Thoracic aorta (tissue), 2 donors: ENCODE measurements at places on chromosomes 2 and 18.

- DNase-seq, result peak; percentile 38
Observed at GRCh38 chr2:23669413-23670244, 257.3 kb downstream of the ATAD2B start.

DNA sequence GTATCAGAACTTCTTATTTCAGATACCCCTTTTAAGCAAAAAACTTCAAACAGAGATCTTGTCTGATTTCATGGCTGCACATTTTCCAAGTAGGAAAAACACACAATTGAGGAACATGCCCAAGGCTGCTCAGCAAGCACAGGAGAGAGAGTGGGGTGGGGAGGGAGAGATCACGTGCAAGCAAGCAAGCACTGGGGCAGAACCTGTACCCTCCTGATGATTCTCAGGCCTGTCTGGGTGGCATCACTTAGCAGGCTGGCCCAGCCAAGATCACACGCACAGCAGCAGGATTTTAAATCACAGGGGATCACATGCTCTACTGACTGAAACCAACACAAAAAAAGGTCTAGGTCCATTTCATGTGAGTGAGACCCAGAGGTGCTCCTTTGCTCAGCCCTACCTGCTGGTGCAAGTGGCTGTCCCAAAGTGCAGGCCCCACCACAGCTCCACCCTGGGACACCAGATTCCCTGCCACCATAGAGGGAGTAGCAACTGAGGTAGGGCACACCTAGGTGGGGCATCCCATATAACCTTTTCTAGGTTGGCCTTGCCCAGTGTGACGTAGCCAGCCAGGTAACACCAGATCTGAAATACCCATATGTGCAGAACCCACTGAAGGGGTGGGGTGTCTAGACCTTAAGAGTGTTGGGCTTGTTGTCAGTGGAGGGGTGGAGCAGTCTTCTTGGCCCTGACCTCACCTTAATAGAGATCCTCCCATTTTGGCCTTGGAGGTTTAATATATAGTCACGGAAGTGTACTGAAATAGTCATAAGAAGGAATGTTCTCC, 1.8 kb upstream of the LYPD6B start:
- no peak for DNase-seq

GRCh38 chr18:11454040-11454439, 155.4 kb upstream of the SLC35G4 start:
- DNase-seq, result no peak

- no peak for DNase-seq
Observed at GRCh38 chr2:230578106-230578505, 134.5 kb upstream of the CAB39 start.

DNA sequence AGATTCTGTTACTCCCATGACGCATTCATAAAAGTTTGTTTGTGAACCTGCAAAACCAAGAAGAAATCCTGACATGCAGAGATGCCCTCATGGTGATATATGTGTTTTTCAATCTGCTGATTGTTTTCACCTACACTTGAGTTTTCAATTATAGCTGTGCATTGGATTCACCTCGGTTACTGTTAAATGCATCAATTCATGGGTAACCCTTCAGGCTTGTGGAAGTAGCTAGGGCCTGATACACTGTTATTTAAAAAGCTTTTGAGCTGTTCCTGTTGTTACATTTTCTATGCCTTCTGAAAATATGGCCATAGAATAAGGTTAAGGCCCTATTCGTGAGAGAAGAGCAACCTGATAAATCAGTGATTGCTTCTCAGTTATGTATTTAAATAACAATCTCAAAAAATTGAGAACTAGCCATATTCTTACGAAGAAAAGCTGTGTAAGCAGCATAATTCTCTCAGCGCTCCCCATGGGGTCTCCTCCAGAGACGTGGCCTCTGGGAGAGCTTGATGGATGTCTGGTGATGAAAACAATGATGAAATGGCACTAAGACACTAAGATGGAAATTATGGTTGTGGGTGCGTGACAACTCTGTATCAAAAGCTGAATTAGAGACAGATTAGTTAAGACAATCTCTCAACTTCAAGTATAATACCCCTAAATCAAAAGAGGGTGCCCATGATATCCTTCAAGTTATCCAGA, 60.5 kb downstream of the RIT2 start:
- DNase-seq, result no peak

GRCh38 chr2:58571181-58571852, 330.2 kb upstream of the FANCL start:
- no peak for DNase-seq

DNA sequence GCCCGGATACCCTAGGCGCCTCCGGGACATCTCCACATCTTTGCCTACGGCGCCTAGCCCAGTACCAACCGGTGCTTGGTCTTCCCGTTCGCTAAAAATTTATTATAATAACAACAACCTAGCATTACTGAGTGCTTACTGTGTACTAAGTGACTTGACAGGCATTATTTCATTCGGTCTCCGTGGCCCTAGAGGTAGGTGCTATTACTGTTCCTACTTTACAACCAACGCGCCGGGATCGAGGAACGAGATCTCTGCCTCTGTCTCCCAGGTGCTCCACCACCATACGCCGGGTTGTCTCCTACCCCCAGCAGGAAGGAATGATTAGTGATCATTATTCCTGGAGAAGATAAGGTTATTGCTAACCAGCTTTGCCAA, 657 bp upstream of the BIN1 start:
- DNase-seq, result no peak

- no peak for DNase-seq
Observed at GRCh38 chr2:209911486-209911885, 91.0 kb upstream of the RPE start.

GRCh38 chr2:153072077-153072476, 353.7 kb downstream of the ARL6IP6 start:
- no peak for DNase-seq

GRCh38 chr2:47907039-47907781, 912 bp upstream of the FBXO11 start:
- DNase-seq, result no peak

DNA sequence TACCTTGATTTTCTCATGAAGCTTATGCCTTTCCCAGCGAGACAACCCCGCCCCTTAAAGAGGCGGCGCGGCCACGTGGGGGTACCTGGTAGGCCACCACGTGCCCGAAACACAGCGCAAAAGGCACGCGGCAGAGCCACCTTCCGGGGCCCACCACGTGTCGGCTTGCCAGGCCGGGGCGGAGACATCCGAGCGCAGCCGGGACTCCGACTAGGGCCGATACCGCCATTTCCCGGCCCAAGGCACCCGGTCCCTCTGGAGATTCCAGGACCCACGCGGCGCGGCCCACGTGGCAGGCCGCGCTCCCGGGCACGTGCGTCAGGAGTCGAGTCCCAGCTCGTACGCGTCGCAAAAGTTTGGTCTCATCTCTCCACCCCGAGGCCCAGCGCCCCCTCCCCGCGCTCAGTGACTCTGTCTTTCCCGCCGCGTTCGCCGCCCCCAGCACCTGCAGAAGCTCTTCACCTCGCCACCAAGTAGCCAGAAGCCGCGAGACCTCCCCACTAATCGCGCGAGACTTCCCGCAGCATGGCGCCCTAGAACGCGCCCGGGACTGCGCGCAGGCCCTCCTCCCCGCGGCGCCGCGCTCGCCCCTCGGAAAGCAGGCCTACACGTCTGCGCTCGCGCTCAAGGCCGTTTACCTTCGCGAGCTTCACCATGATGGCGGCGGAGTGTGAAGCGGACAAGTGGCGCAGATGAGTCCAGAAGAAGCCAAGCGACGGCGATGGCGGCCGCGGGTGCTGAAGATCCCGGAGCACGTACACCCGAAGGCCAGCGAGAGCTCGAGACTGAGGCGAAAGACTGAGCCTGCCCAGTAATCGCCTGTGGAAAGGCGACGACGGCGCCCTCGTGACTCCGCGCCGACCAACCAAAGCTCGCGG, at the start of gene NCL:
TSS of gene NCL (minus strand) at position 787 of the 878 bp plus-strand sequence. CDS start at position 656, 131 bp downstream.
- no peak for DNase-seq

- no peak for DNase-seq
Observed at GRCh38 chr2:150030436-150031190, 443.0 kb upstream of the MMADHC start.

GRCh38 chr2:148578493-148578884, 66.1 kb upstream of the EPC2 start:
- DNase-seq, result no peak

- DNase-seq, result no peak
Observed at GRCh38 chr2:150374492-150374891, 113.0 kb downstream of the RND3 start.

DNA sequence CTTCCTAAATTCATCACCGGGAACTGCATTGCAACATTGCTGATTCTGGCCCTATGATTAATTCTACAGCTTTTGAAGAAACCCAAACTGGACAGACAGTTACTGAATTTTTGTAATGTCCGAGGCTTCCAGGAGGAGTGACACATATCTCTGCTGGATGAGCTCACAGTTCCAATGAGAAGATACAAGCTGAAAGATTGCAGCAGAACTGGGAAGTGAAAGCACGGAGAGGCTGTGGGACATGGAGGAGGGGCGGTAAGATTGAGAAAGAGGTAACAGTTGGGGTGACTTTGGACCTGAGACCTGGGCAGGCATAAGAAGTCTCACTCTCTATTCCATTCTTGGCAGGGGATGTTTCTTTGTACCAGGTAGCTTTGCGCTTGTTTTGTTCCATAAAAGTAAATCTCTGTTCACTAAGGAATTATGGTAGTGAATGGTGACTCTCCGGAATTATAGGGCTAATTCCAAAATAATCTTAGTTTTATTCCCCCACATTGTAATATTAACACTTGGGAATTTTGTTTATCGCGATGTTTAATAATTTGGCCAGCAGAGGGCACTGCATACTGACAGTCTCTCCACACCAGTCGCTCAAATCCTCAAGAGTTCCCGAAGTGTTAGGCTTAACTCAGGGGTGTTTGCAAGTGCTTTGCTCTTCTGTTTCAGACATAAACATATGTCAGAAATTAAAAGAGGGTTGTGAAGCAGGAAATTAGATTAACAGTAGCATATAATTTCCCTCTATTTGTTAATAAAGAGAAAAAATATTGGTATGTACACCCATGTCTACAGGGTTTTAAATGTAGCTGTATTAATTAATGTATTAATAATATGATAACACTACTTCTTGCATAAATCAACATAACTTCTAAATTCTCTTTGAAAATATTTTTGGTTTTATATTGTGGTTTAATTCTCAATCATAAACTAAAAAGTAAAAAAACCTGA, 201.4 kb downstream of the SOCS6 start:
- no peak for DNase-seq

- no peak for DNase-seq
Observed at GRCh38 chr2:126476691-126477090, 179.3 kb upstream of the GYPC start.

GRCh38 chr2:232721882-232722281, 24.8 kb downstream of the GIGYF2 start:
- no peak for DNase-seq

GRCh38 chr18:25518716-25519053, 166.7 kb upstream of the ZNF521 start:
- DNase-seq, result no peak

DNA sequence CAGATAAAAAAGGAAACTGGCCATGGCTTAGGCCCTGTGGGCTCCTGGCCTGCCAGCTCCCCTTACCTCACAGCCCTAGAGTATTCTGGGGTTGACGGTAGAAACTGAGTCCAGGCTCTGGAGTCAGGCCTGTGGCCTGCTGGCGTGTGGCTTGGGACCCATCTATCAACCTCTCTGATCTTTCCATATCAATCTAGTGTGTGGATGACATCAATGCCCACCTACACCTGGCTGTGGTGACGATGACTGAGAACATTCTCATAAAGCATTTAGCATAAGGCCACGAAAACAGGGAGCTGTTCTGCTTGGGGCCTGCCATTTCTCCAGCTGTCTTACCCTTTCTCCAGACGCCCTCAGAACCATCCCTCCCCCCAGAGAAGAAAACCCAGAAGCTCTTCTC, 17.9 kb downstream of the PCARE start:
- DNase-seq, result no peak

DNA sequence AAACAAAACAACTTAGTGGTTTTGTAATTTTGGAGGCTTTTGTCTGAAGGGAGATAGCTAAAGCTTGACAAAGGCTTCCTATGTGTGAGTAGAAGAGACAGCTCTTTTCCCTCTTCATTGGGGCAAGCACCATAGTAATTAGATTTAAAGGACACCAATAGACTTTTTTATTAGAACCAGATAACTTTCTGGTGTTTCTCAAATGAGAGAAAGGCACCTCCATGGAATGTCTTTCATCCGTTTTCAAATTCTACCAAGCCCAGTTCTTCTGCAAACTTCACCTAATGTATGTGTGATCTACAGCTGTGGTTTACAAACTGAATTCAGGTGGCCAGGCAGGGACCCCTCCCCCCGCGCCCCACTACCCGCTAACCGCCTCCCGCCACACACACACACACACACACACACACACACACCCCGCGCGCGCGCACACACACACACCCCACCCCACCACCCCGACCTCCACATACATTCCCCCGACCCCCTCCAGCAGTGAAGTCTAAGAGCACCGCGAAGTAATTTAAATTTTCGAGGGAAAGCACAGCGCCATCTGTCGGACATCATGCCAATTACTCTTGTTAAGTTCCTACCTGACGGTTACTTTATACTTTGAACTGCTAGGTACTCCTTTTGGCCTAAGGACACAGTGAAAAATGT, 31.6 kb upstream of the PPP1R1C start:
- peak; percentile 6 for DNase-seq

DNA sequence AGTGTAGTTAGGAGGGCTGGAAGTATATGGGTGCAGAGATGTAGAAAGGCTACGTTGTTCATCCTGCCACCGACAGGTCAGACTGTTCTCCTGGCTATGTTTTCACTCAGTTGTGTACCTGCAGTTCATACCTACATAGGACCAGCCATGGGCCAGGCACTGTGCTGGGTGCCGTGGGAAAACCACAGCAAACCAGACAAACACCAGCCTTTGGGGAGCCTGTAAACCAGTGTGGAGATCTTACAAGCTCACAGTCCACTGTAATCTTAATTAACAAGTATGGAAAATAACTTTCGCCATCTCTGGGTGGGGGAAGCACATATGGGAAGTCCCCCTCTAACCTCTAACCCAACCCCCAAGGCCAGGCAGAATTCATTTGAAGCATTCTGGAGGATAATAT, 12.7 kb downstream of the NCK2 start:
- no peak for DNase-seq

GRCh38 chr2:179098080-179098689, 48.2 kb upstream of the CCDC141 start:
- no peak for DNase-seq
